Spinal cord (tissue), 10 donors: ENCODE measurements at places on chromosomes 6 and 20.

- DNase-seq: no peak
These were observed 234.8 kb upstream of the QKI start for GRCh38 chr6:163179721-163180120.

GRCh38 chr20:11529047-11529446, 388.6 kb upstream of the BTBD3 start:
- DNase-seq: no peak

GRCh38 chr20:59515013-59515905, 89.1 kb upstream of the PHACTR3 start:
- peak; percentile 71 for DNase-seq

GRCh38 chr20:6311097-6311496, 188.3 kb upstream of the FERMT1 start:
- DNase-seq: no peak

GRCh38 chr6:106823732-106824351, 150.7 kb downstream of the CD24 start:
- DNase-seq: no peak

DNA sequence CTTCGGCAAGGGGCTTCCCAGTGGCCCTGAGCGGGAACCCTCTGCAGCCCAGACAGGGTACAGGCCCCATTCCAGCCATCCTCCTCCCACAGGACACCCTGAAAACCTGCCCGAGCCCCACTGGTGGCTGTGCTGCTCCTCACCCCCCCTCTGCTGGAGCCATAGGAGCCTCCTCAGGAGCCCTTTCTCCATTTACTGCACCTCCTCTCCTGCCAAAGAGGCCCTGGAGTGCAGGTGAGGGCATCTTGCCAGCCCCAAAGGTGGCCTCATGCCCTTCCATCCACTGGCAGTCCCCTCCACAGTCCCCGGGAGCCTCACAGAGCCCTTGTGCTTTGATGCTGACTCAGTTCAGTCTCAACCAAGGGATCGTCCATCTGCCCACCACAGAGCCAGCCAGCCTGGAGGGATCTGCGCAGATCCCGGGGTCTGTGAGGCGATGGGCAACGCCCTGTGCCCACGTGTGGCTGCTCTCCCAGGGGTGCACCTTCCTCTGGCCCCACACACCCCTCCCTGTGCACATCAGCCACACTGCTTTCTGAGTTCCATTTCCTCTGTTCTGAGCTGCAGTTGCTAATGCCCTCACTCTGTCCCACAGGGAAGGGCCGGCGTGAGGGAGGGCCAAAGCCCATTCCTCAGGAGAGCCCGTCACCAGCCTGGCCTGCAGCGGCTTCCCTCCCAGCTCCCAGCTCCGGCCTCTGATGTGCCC, 228.5 kb downstream of the DLL1 start:
- no peak for DNase-seq

- DNase-seq: no peak
These were observed 539.3 kb upstream of the ID4 start for GRCh38 chr6:19297880-19298279.

- DNase-seq: no peak
These were observed 6.3 kb upstream of the GTF3C6 start for GRCh38 chr6:110951986-110952794.
